ENCODE measurements at places on chromosomes 4 and X.

- no peak for DNase-seq
These were observed 186.9 kb downstream of the FRMPD4 start for GRCh38 chrX:12325171-12325570.

- no peak for DNase-seq
These were observed 598.1 kb upstream of the MAGEB2 start for GRCh38 chrX:29617276-29617675.

DNA sequence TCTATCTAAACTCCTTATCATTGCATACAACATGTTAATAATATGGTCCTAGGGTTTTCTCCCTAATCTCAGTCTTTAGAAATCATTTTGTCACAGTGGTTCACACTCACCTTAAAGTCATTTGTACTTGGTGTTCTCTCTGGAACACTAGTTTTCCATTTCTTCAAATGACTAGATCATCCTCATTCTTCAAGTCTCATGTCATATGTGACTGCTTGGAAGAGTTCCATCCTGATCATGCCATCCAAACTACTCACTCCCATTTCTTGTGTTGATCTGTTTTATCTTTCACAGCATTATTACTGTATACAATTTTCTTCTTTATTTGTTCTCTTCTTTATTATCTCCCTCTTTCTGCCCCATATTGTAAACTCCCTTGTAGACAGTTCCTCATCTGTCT lies 66.5 kb downstream of the HTR2C start:
- DNase-seq: no peak

- DNase-seq: no peak
These were observed 846.7 kb upstream of the EPHA5 start for GRCh38 chr4:66516940-66517339.

GRCh38 chr4:53183754-53184153 lies 182.1 kb downstream of the SCFD2 start:
- DNase-seq: no peak

GRCh38 chrX:106955004-106955772 lies 35.0 kb downstream of the CLDN2 start:
- no peak for DNase-seq

DNA sequence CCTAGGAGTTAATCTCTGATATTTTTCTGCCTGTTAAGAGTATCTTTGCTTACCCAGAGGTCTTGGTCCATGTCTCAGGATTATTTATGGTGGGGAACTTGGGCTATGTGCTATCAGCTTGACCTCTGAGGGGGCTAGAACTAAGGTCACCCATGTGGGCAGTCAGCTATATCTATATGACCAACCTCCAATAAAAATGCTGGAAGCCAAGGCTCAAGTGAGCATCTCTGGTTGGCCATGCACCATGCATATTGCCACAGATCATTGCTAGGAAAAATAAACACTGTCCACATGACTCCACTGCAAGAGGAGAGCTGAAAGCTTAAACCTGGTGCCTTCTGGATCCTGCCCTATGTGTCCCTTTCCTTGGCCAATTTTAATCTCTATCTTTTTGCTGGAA lies 196.5 kb upstream of the SLC7A11 start:
- DNase-seq: no peak

- no peak for DNase-seq
These were observed 39.2 kb downstream of the CLCN4 start for GRCh38 chrX:10195947-10196346.

GRCh38 chr4:148239494-148239985 lies 202.7 kb downstream of the NR3C2 start:
- no peak for DNase-seq

GRCh38 chr4:75698162-75698962 lies 25.2 kb upstream of the G3BP2 start:
- DNase-seq: no peak

DNA sequence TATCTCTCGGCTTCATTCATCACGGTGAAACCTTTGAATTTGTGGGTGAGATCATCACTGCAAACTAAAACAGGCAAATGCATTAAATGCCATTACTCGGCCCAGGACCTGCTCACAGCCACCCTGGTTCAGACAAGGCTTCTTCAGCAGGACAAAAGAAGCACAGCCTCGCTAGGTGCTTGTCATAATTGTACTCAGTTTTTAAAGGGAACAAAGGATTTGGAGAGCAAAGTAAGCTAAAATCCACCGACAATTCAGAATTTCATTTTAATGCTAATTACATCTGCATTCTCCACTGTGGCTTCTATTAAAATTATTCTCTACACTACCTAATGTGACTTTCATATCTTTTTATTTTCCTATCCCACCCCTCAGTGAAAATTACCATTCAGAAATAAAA lies 57.0 kb downstream of the PCYT1B start:
- DNase-seq: no peak

DNA sequence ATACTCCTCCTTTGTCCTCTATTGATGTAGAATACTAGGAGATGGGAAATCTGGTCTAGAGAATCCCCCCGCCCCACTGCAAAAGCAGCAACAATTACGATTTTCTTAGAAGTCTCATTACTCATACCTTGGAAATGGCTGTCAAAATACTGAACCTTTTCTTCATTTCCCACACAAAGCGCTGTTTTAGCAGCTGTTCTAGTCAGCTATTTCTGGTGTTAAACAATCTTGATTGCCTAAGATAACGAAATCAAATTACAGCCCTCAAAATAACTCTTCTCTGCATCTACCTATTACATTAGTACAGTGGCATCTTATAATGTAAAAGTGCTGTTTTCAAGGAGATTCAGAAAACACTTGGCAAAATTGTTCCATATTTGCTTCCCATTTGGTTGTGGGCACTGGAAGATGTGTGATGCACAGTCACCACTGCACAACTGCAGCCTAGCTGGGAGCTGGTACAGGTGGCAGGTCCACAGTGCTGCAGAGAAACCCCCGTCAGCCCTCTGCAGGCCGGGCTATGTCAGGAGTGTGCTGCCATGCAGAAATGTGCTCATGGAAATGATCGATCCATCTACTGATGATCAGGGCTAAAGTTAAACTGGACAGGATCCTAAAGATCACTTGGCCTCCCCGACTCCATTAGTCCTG lies 50.4 kb downstream of the TBC1D9 start:
- no peak for DNase-seq

Data from head of caudate nucleus (tissue), 42 donors.